AG04449 (cell line): ENCODE measurements at places on chromosomes 13 and 19.

DNA sequence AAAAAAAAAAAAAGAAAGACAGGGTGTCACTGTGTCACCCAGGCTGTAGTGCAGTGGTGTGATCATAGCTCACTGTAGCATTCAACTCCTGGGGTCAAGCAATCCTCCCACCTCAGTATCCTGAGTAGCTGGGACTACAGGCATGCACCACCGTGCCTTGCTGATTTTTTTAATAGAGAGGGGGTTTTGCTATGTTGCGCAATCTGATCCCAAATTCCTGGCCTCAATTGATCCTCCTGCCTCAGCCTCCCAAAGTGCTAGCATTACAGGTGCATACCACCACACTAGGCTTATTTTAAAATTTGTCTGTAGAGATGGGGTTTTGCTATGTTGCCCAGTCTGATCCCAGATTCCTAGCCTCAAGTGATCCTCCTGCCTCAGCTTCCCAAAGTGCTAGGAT is 159.3 kb downstream of the PTPRS start:
- DNase-seq, result no peak

GRCh38 chr19:21586311-21587116 is 81.1 kb downstream of the ZNF429 start:
- no peak for DNase-seq

DNA sequence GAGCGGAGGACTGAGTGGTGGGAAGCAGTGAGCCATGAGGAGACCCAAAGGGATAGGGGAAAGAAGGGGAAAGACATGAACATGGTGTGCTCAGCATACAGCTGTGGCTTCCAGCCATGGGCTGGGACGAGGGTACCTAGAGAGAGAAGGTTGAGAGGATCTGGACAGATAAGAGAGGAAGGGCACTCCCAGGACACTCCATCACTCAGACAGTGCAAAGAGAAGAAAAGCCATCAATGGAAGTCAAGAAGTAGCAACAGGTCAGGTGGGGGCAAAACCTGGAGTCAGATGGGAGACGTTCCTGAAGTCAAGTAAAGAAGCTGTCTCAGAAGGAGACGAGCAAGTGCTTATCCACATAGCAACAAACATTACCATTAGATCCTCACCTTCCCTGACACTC is 40.2 kb upstream of the UBAC2 start:
- DNase-seq, result no peak

DNA sequence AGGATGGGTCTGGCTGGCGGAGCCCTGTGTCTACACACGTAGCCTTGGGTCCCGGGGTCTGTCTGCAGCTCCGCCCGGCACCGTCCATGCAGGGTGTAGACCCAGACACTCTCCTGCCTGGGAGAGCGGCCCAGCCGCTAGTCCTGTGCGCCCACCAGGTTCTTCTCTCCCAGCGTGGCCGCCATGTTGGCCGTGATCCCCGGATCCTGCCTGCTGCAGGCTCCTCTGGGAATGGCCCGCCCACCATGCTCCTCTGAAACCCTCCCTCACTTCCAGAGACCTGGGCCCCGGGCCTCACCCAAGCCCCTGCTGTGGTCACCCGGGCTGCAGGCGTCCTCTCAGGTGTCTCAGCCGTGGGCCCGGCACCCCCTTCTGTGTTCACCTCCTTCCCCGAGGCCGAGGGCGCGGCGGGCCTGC is 57.7 kb upstream of the MCF2L start:
- DNase-seq, result no peak

GRCh38 chr19:28426730-28427225 is 786.2 kb downstream of the UQCRFS1 start:
- no peak for DNase-seq

- no peak for DNase-seq
Observed at GRCh38 chr19:57241176-57241575, 744 bp downstream of the ZNF805 start.

- no peak for DNase-seq
Observed at GRCh38 chr19:7917267-7918061, 2.7 kb upstream of the SNAPC2 start.

DNA sequence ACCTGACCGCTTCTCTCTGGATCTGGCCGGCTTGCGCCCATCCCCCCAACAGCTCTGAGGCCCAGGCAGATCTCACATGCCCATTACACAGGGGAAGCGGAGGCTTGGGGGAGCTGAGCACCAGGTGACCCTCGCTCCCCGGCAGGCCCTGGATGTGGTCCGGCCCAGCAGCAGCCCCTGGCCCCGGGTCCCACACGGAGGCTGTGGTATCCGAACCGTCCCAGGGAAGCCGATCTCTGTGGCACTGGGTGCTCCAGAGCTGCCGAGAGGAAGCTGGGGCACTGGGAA is 27.7 kb downstream of the SBNO2 start:
- no peak for DNase-seq

DNA sequence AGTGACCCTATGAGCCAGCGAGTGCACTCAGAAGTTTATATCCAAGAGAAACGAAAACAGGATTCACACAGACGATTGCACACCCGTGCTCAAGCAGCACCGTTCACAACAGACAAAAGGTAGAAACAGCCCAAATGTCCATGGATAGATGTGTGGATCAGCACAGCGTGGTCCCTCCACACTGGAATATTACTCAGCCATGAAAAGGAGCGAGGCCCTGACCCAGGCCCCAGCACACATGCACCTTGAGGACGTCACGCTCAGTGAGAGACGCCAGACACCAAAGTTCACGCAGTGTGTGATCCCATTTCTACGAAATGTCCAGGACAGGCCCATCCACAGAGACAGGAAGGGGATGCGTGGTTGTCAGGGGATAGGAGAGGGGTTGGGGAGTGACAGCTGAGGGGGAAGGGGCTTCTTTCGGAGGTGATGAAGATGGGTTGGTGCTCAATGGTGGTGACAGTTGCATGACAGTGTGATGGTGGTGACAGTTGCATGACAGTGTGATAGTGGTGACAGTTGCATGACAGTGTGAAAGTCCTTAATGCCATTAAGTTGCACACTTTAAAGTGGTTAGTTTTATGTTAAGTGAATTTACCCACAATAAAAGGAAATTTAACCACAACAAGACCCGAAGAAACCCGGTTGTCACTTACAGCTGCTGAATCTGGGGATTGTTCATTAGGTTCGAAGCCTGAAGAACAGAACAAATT is 18.9 kb upstream of the SLC39A3 start:
- DNase-seq, result no peak

DNA sequence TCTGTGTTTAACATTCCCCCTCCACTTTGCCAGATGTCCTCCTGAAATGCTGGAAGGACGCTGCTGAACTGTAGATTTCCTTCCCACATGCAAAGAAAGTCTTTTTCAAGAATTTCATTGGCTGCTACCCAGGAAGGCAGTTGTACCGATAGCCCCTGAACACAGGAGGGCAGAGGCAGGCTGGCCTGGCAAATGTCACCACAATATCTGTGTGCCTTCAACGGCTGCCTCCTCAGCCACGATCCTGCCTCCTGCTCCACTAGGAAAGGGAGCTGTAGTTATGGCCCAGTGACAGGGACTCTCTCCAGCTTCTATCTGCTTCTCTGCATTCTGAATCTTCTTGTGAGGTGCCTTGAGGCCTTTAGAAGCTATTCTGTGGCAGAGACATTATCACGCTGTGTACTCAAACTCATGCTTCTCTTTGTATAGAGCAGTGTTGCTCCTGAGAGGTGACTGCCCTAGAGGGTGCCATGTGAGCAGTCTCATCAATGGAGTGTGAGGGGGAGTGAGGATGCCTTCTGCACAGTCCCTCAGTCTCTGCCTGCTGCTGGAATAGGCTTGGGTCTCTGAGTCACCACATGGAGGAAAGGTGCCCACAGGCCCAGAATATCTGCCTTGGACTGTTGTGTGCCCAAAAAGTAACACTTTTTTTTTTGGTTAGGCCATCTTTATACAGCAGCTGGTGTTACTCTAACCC is 279.8 kb downstream of the DNAJC15 start:
- DNase-seq, result no peak

DNA sequence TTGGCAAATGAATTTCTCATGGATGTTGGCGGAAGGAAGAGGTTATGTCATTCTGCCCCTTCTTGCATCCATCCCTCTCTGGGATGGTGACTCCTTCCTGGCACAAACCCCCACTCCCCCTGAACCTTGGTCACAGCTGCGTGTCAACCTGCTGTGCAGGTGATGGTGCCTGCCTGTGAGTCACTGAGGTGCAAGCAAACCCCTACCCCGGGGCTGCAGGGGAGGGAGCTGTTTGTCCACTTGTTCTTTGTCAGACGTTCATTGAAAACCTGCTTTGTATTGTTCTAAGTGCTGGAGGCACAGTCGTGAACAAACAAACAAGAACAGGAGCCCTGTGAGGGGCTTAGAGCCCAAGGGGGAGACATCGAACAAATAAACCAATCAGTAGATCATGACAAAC is 2.0 kb upstream of the GAPDHS start:
- no peak for DNase-seq

DNA sequence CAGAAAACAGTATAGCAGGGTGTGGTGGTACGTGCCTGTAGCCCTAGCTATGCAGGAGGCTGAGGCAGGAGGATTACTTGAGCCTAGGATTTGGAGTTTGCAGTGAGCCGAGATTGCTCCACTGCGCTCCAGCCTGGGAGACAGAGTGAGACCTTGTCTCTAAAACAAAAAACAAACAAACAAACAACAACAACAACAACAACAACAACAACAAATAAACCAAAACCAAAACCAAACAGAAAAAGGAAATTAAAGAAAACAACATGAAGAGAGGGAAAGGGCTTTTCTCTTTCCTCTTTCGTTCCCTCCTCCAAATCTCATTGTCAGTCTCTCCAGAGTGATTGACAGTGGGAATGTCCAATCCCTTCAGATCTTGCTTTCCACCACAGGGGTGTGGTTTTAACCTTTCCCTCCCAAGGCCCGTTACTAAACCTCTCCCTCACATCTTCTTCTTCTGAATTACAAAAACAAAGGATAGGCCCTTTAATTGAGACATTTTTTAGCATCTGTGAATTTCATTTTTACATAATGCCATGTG is 341.2 kb downstream of the HS6ST3 start:
- no peak for DNase-seq

- no peak for DNase-seq
Observed at GRCh38 chr13:114282041-114282670, 755 bp downstream of the UPF3A start.

DNA sequence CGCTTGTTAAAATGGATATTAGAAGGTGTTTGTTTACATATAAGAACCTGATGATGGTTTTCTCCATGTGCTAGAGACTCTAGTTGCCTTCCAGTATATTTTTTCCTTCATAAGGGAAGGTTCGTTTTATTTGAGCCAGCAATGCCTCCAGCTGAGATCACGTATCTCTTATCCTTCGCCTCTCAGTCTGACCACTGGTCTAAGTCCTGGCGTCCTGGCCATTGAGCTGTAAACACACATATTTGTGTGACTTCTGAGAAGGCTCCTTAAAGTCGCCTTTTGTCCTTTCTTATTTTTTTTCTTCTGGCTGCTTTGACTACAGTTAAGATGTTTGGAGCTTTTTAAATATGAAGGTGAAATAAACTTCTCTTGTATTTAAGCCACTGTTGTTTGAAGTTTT is 23.7 kb upstream of the GPR183 start:
- no peak for DNase-seq

GRCh38 chr19:9309974-9310446 is 372 bp upstream of the ZNF699 start:
- peak; percentile 37 for DNase-seq

- no peak for DNase-seq
Observed at GRCh38 chr13:33996636-33997035, 178.7 kb downstream of the RFC3 start.

DNA sequence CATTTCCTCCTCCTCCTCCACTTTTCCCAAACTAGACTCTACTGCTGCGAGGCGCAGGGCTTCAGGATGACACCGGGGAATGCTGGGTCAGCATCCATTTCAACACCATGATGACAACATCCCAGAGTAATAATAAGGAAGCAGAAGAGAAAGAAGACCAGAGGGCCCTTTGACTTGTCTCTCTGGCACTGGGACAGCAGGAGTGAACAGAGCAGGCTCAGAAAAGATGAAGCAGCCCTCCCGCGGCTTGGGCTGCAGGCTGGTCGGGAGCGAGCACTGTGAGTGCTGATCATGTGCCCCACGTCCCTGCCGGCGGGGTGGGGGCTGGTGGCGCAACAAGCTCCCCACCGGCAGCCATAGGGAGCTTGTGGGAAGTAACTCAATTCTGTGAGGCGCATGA is 30.5 kb downstream of the RANBP3 start:
- DNase-seq, result no peak

DNA sequence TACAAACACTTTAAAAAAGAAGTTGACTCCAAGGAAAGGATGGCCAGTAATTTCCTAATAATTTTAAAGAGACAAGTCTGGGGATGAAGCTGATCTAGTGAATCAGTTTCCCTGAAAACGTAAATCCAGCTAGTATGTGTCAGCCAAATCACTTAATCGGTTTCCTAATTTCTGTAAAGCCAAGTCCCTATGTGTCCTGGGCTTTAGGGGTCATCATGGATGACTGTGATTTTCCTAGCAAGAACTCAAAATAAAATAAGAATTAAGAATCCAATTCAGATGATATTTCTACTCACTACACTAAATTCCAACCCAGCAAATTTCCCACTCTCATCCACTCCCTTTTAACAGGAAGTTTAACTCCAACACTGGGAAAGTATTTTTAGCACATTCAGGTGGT is 35.9 kb downstream of the ELF1 start:
- DNase-seq, result no peak
